ENCODE measurements at places on chromosomes 12 and 14. TPM values are rescaled to one million over a fixed set of nuclear protein-coding genes. Genes with fewer than 3 reads are reported as not detected.

Gene ATP6V1D
- 62.1 TPM for polyA plus RNA-seq

Gene FGF23
- not detected for polyA plus RNA-seq

Gene NTF3
- 12.5 TPM for polyA plus RNA-seq

Gene ACSM4
- not detected for polyA plus RNA-seq

Gene B4GALNT3
- polyA plus RNA-seq, result not detected

Gene IPO8
- polyA plus RNA-seq, result 12.2 TPM

Gene TAS2R14
- polyA plus RNA-seq, result 1.3 TPM

Gene GALNT6
- 47.1 TPM for polyA plus RNA-seq

Gene LYZ
- not detected for polyA plus RNA-seq

Gene SLC38A4
- 7.4 TPM for polyA plus RNA-seq

DNA sequence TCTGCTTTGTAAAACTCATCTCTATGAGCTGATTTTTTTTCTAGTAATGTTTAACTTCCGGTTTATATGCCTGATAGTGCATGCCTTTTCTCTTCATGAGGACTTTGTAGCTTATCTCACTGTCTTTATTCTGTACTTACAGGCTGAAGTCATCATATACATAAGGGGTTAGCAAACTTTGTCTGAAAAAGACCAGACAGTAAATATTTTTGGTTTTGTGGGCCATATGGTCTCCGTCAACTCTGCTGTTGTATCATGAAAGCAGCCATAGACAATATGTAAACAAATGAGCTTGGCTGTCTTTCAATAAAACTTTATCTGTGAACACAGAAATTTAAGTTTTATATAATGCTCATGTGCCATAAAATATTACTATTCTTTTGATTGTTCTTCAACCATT, 172.1 kb downstream of the GXYLT1 start:
- DNase-seq, result no peak

DNA sequence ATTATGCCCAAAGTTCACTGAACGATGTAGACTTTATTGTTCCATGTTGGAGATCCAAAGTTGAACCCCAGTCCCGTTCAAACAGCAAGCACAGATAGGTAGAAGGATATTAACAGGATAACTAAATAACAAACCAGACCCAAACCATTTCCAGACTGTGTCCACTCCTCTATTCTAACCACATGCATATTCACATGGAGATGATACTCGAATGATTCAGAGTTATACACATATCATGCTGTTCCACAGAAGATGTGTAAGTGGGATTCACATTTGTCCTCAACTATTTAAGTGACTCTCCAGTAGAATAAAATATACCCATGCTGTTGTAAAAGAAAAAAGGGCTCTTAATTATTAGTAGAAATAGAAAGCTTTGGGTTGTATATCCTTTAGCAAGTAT, 185.9 kb downstream of the ITPR2 start:
- DNase-seq, result no peak

GRCh38 chr14:102314242-102315011, 5.1 kb upstream of the ZNF839 start:
- DNase-seq, result no peak

GRCh38 chr12:22014783-22015144, 31.3 kb upstream of the CMAS start:
- DNase-seq, result no peak

- DNase-seq, result no peak
Measured at GRCh38 chr12:49260571-49261363, 4.1 kb upstream of the TUBA1C start.

- no peak for DNase-seq
Measured at GRCh38 chr12:20339060-20339459, 29.3 kb upstream of the PDE3A start.

DNA sequence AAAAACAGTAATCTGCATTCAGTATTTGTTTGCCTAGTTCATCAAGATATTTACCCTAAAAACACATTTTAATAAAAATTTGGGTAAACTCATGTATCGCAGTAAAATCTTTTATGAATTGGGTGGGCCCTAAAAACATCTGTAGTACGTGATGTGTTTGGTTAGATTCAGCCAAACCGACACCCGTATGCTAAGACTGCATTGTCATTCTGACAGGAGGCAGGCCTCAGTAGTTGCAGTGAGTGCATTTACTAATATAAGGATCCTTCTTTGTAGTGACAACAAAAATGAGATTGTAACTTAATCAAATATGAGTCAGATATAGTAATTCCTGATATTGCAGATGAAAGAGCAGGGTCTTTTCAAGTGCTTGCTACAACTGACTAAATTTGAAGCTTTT, 191.8 kb downstream of the SLC16A7 start:
- DNase-seq, result no peak

GRCh38 chr14:90275820-90276219, 19.5 kb downstream of the PSMC1 start:
- DNase-seq, result no peak

- no peak for DNase-seq
Measured at GRCh38 chr12:1517734-1518525, 76.5 kb downstream of the FBXL14 start.

DNA sequence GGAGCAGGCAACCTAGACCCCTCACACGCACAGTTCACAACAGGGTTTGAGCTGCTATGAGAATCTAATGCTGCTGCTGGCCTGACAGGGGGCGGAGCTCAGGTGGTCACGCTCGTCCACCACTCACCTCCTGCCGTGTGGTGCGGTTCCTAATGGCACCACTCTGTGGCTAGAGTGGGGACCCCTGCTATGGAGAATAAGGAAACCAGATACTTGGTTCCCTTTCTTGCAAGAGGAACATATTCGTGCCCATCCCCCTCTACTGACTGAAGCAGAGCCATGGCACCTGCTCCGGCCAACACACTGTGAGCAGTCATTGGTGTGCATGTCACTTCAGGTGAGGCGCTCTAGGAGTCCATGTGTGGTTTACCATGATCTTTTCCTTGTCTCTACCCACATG, 30.4 kb upstream of the RIMBP2 start:
- no peak for DNase-seq

All from BJ (cell line).